Activated CD8-positive, alpha-beta memory T cell treated with anti-CD3 and anti-CD28 coated beads for 24 hours (primary cell): ENCODE measurements at places on chromosomes 6 and 20.
A peak's percentile ranks its signal among the peaks of the same experiment; 100 is the strongest.

GRCh38 chr6:108839083-108839642, 9.1 kb upstream of the ARMC2 start:
- no peak for DNase-seq

GRCh38 chr6:132730560-132730959, 16.7 kb upstream of the VNN1 start:
- no peak for DNase-seq

GRCh38 chr6:22322103-22323030, 25.5 kb upstream of the PRL start:
- no peak for DNase-seq

GRCh38 chr6:6515691-6516607, 72.6 kb upstream of the LY86 start:
- DNase-seq = peak; percentile 75

DNA sequence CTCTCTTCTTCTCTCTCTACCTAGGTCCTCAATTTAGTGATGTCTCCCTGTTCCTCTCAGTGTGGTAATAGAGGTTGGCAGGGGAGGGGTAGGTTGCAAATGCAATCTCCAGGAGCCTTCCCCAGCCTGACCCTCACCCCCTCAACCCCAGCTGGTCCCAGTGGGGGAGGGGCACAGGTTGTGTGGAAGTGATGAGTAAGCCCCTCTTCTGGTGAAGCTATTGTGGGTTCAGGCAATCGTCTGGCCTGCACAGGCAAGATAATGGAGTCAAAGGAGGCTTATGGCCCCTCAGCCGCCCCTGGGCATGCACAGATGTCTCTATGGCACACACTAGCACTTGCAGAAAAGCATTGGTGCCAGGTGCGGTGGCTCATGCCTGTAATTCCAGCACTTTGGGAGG, 10.8 kb upstream of the ADA start:
- DNase-seq = no peak

DNA sequence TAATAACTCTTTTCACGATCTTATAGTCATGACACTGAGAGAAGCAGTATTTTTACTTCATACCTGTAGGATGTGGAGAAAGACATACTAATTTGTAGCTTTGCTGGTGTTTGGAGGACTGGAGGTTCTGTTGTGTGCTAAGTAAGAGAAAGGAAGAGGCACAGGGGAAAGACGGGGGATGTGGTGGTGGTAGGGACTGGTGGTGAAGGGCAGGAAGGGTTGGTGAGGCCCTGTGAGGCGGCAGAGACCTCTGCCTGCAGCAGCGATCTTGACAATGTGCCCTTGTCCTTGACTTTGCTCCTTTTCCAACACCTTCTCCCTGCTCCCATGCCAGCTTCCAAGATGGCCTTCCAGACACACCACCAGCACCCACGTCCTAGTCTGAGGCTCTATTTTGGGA, 32.6 kb upstream of the MPC1 start:
- DNase-seq = no peak
